ENCODE measurements at places on chromosomes 1 and 21.

- no peak for DNase-seq
These were observed 112.2 kb downstream of the NR5A2 start for GRCh38 chr1:200139661-200140250.

DNA sequence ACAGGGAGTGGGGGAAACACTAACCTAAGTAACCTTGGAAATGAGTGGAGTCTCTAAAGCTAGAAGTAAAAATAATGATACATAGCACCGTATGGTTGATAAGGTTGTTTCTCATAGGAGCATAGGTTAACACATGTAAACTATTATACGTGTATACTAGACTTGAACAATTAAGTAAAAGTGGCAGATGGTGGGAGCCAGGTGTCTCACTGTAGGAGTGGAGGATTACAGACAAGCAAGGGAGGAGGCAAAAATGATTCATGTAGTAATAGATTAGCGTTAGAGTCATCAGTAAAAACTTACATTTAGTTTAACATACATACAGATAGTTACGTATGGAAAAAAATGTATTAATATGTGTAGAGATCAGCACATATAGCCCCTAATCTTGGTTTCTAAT is 138.4 kb upstream of the DSCAM start:
- DNase-seq, result no peak

DNA sequence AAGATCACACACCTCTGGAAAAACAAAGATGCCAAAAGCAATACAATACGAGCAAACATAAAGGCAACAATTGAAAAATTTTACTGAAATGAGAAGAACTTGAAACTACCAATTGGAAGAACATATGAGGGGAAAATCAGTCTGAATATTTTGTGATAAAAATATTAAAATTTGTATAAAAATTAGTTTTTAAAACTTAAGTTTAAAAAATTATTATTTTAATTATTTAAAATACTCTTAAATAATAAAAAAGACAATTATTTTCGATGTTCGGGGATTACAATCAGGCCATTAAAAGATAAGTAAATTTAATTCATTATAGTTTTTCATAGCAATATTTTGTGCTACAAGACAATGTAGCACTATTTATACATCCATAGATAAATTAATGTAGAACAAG is 1239.3 kb downstream of the AMY1C start:
- no peak for DNase-seq

DNA sequence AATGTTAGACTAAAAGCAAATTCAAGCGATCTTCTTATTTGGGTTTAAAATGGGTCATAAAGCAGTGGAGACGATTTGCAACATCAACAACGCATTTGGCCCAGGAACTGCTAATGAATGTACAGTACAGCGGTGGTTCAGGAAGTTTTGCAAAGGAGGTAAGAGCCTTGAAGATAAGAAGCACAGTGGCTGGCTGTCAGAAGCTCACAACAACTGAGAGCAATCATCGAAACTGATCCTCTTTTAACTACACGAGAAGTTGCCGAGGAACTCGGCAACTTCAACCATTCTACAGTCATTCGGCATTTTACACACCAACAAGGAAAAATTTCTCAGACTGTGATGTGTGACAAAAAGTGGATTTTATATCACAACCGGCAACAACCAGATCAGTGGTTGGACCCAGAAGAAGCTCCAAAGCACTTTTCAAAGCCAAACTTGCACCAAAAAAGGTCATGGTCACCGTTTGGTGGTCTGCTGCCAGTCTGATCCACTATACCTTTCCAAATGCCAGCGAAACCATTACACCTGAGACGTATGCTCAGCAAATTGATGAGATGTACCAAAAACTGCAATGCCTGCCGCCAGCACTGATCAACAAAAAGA is 47.9 kb downstream of the ASH1L start:
- no peak for DNase-seq

- DNase-seq, result no peak
These were observed 36.5 kb upstream of the PDE9A start for GRCh38 chr21:42616941-42617340.

GRCh38 chr21:31334648-31335121 is 9.4 kb downstream of the TIAM1 start:
- DNase-seq, result no peak

DNA sequence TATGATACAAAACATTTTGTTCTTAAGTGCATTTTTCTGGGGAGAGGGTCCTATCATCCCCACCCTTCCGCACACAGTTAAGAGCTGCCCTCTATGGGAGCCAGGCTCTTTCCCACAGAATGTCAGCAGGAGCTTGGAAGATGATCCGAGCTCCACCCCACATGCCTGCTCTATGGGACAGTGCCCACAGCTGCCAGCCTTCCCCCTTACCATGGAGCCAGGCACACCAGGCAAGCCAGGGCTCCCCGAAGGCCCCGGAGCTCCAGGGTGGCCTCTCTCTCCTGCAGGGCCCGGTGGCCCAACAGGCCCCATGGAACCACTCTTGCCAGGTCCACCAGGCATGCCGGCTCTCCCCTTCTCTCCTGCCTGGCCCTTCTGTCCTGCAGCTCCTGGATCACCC is 10.4 kb upstream of the PEF1 start:
- no peak for DNase-seq

DNA sequence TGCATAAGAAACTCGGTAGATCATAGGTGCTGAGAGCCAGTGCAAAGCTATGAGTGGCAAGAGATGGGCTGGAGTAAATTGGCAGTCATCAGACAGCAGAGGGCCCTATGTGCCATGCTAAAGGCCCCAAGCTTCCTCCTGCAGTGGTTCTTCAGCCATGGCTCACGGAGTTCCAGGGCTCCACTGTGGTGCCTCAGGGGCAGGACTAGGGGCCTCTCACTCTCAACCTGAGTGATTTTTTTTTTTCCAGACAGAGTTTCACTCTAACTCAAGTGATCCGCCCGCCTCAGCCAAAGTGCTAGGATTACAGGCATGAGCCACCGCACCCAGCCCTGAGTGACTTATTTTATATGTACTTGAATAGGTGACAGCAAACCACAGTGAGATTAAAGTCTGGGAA is 10.4 kb upstream of the GJA8 start:
- no peak for DNase-seq

GRCh38 chr1:116680752-116681151 is 13.2 kb upstream of the IGSF3 start:
- no peak for DNase-seq

DNA sequence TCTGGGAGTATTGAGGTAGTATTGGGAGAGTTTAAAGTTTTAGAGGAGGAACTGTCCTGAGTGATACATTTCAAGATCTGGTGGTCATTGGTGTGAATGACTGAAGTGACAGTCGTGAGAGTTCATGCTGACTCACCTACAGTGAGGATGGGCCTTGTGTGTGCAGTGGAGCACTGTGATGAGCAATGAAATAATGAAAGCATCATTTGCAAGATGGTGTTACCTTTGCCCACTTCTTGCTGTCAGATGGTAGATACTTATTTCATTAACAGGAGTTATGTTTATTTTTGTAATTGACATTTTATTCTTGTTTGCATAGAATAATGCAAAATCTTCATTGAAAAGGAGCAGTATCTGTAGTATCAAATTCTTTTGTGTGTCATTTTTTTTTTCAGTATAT is 29.0 kb downstream of the POU2F1 start:
- no peak for DNase-seq

GRCh38 chr1:231512147-231512698 is 16.2 kb upstream of the TSNAX start:
- DNase-seq, result no peak

DNA sequence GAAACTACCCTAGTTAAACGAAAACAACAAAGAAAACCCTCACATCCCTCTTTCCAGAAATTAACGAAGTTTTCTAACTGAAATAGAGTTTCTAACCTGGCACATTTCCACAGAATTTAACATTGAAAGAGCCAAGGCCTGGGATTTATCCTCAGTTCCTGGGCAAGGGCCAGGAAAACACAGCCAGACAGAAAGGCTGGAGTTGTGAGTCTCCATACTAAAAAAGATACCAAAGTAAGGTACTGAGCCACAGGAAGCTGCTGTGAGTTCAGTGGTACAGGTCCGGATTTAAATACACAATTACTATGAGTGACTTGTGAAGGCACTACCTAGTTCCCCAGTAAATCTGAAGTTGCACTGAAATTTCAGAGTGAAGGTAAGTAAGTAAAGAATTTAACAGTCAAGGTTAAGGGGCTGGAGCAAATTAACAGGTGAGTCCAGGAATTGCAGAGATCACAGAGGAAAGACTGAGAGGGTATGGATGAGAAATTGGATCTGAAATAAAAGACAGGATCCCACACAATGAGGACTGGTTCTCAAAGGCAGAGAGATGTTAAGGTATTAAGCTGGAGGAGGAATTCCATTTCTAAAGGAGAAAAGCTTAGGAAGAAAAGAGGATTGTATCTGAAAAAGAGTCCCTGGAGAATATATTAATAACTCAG is 905 bp downstream of the LIX1L start:
- no peak for DNase-seq

DNA sequence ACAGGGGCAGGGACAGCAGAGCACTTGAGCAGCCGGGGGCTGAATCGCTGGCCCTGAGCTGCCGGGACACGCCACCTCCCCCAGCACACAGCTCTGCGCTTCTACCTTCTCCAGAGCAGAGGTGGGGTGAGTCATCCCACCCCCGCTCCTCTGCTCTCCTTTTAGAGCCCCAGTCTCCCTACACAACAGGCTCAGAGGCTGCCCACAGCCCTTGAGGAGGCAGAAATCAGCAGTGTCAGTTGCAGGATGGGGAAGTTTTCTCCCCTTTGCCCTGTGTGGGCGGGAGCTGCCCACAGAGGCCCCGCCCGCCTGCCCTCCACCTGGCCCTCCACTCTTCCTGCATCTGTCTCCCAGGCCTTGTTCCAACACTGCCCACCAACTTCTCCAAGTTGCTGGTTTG is 94.6 kb downstream of the STUM start:
- peak; percentile 47 for DNase-seq

GRCh38 chr1:89519779-89520358 is 4.8 kb upstream of the LRRC8B start:
- DNase-seq, result no peak

DNA sequence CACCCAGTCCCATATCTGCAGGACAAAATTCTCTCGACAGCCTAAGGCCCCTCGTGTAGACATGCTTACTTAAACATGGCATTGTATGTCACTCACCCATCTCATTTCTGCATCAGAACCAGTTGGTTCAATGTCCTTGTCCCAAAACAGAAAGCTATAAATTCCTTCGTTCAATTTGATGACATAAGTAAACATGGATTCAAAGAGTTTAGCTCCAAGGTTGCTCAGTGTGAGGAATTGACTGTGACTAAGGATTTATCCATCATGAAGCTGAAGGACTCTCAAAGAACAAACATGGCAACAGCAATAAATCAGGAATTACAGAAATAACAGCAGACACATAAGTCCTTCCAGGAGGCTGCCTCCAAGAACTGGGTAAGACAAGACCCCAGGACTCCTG is 237.2 kb downstream of the TOMM20 start:
- DNase-seq, result no peak

- no peak for DNase-seq
These were observed 45.3 kb downstream of the SASS6 start for GRCh38 chr1:100087396-100087795.

DNA sequence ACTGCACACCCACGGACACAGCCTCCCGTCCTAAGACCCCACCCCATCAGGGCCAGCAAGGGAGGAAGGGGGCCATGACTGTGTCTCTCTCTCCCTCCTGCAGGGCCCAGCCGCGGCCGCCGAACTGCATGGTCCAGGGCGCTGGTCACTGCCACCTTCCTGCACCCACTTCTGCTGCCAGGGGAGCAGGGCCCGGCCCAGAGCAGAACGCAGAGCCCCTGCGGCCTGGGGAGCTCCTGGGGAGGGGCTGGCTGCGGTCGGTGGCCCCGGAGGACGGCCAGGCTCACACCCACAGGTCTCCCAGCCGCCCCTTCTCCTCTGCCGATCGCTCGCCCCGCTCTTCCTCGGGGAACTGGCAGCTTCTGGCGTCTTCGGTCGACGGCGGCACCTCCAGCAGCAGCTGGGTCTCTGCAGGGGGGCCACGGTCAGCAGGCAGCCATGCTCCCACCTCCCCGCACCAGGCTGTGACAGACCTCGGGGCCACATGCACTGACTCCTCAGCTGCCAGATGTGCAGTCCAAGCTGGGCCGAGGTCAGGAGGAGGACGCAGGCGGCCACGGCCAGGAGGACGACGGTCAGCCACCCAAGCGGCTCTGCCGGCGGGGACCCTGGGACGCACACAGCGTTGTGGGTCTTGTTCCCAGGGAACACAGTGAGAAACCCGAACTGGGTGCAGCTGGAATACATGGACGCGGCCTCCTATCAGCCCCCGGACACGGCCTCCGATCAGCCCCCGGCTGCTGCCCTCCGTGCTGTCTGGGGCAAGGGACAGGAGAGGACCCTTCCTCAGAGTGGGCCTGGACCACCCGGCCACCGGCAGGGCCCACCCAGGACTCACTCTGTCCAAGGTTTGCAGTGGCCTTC is 2.6 kb downstream of the TNFRSF18 start:
- no peak for DNase-seq

- DNase-seq, result no peak
These were observed 19.0 kb upstream of the RBM15 start for GRCh38 chr1:110320168-110320518.

GRCh38 chr1:204206121-204206520 is 7.7 kb downstream of the GOLT1A start:
- no peak for DNase-seq

- no peak for DNase-seq
These were observed 66.6 kb downstream of the SCMH1 start for GRCh38 chr1:41175546-41175945.

- DNase-seq, result no peak
These were observed 206.3 kb downstream of the HS2ST1 start for GRCh38 chr1:87120779-87121178.

DNA sequence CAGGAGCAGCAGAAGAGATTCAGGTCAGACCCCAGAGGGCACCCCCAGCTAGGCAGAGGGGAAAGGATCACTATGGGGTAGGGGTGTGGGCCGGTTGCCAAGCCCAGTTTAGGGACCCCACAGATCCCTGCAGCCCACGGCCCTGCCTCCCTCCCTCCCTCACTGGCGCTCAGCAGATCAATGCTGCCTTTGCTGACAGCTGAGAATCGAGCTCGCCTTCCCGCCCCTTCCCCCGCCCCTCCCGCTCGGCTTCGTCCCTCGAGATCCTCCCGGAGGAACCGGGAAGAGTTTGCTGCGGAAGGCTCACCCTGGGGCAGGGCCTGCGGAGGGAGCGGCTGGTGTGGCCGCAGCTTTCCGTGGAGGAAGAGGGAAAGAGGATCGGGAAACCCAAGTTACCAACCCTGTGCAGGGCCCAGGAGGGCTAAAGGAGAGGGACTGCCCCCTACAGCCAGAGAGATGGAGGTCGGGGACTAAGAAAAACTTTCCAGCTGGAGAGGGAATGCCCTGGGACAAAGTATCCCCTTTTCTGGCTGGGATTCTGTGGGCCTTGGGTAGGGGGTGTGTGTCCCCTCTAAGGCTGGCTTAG is 1.1 kb upstream of the KCNQ4 start:
- no peak for DNase-seq

DNA sequence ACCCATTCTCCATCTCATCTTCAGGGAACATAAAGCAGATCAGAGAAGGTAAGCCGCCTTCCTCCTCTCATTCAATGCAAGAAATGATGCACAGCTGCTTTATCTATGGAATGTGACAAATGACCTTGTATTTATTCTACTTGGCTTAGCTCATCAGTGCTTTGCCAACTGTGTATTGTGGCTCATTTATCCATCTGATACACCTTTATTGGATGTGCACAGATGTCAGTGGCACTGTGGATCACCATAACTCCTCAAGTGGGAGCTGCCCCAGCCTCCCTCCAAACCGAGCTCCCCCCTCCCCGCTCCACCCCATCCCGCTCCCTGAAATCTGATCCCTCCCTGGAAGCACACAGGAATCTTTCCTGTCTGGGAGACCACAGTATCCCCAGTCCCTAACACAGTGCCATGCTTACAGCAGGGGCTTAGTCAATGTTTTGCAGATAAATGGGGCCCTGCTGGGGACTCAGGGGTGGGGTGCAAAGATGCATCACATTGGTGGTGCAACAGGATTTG is 156.0 kb upstream of the RAB4A start:
- DNase-seq, result no peak

GRCh38 chr1:5953386-5953785 is 38.8 kb downstream of the NPHP4 start:
- no peak for DNase-seq
